Nephron progenitor cell (in vitro differentiated cells): ENCODE measurements at places on chromosomes 3 and 15.

GRCh38 chr3:107919239-107919638, 171.6 kb downstream of the CD47 start:
- no peak for DNase-seq

DNA sequence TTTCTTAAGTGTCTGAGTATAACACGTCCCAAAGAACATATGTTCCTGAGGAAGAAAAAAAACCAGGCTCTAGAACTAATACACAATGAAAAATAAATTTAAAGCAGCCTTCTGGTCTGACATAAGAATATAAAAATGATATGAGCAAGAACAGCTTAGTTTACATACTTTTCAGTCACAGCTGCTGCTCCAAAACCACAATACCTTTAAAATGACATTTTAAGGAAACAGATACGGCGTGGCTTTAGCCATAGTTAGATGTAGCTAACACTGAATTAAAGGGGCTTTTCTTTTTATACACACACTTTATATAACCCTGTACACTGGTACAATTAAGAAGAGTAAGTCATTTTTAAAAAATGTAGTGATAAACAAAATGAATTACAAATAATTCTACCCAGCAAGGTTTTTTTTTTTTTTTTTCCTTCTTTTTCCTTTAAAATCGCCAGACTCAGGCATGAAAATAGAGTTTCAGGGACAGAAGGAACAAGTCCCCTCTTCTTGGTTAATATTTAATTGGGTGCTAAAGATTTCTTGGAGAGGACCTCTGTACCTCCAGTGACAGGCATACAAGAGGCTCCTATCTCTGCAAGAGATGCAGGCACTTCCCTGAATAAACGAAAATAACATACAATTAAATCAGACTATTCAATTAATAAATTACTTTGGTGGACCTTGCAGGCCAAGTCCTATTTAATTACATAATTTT, 265.6 kb downstream of the FOXP1 start:
- DNase-seq: no peak

- no peak for DNase-seq
Measured at GRCh38 chr3:59850417-59850816, 800.6 kb upstream of the CFAP20DC start.

- DNase-seq: no peak
Measured at GRCh38 chr15:93283854-93284253, 194.8 kb upstream of the RGMA start.

DNA sequence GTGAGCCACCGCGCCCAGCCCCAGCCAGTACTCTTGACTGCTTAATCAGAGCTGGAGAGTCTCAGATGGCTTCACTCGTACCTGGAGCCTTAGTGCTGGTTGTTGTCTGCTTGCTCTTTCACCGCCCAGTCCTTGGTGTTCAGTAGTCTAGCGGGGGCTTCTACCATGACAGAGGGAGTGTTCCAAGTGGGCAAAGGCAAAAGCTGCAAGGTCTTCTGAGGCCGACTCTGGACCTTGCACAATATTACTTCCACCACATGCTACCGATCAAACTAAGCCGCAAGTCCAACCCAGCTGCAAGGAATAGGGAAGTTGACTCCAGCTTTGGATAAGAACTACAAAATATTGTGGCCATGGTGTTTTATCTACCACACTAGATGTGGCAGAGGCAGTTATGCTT, 6.6 kb downstream of the PARL start:
- DNase-seq: no peak

- DNase-seq: no peak
Measured at GRCh38 chr15:27399241-27399640, 428.3 kb downstream of the GABRG3 start.

GRCh38 chr3:151319628-151320027, 3.0 kb upstream of the GPR87 start:
- no peak for DNase-seq
